Activated T-cell treated with anti-CD3 and anti-CD28 coated beads, Interleukin-2, amount 50 U/mL, for 1 hour (primary cell): ENCODE measurements at places on chromosomes 6 and 20.

- no peak for DNase-seq
Observed at GRCh38 chr6:43469947-43470346, 7.4 kb upstream of the TJAP1 start.

- DNase-seq, result no peak
Observed at GRCh38 chr6:167509853-167510220, 185.0 kb downstream of the TTLL2 start.

GRCh38 chr20:7736336-7736735, 203.9 kb downstream of the HAO1 start:
- DNase-seq, result no peak

GRCh38 chr6:5762561-5762968, 244.2 kb downstream of the NRN1 start:
- DNase-seq, result no peak

DNA sequence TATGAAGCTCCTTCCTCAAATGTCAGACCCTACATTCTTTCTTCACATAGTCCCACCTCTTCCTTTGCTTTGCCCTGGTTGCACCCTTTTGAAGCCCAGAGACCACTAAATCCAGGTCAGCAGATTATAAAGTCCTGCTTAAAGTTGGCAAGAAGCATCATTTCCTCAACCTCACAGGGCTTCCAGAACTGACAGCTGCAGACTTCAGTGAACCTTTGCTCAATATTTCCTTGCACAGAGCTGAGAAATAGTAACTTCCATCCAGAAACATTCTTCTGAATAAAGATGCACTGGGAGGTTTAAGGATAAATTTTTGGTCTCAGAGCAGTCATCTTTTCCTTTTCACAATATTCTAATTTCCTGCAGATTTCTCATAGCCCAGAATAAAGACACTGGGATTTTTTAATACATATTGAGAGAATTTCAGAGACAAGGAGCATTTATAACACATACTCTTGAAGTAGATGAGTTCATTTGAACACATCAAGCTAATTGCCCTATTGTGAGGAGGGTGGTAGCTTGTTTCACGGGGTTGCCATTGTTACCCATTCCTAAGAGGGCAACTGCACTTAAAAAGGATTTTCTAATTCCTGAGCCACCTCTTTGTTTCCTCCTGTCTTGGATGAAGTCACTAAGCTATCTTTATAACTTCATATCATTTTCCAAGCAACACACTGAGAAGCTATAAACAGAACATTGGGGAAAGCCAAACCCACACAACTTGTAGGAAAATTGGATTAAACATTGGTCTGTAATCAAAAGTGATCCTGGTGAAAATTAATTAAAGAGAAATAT, 150.2 kb upstream of the PLN start:
- no peak for DNase-seq

DNA sequence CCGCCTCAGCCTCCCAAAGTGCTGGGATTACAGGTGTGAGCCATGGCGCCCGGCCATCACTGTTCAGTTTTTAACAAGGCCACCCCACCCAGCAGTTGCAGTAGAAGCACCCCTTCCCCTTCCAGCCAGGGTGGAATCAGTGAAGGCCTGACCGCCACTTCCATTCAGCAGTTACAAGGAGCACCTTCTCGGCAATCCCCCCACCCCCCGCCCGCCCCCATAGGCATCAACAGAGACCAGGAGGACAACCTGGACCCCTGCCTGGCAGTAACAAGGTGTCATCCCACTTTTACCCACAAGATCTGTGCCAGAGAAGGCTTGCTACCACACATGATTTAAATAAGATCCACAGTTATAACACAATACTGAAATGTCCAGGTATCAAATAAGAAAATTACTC, 23.1 kb downstream of the NCR2 start:
- no peak for DNase-seq

- DNase-seq, result no peak
Observed at GRCh38 chr6:72553531-72554511, 68.0 kb upstream of the KCNQ5 start.

- no peak for DNase-seq
Observed at GRCh38 chr6:71879016-71879415, 7.3 kb upstream of the RIMS1 start.

- DNase-seq, result no peak
Observed at GRCh38 chr6:2412731-2413130, 167.3 kb upstream of the GMDS start.

DNA sequence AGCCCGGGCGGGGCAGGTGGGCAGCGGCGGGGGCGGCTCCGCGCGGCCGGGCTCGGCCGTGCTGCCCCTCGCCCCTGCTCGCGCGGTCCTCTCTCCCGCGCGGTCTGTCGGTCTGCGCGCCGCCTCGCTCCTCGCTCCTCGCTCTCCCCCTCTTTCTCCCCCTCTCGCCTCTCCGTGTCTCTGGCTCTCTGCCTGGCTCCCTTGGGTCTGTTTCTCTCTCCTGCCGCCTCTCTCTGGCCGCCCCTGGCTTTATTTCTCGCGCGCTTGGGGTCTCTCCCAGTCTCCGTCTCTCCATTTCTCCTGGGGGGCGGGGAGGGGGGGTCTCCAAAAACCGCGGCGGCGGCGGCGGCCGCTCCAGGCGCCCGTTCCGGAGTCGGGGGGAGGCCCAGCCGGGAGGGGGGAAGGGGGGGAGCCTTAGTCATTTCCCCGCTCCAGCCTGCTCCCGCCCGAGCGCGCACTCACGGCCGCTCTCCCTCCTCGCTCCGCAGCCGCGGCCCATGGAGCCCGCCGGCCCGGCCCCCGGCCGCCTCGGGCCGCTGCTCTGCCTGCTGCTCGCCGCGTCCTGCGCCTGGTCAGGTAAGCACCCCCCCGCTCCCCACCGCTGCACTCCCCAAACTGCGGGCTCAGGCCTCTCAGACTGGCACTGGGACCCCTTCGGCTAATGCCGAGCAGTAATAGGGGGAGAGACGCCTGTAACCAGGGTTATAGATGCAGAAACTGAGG, at the start of gene SIRPA:
Gene SIRPA, plus strand, starts transcription at position 457 of the 723 bp plus-strand sequence. Its CDS starts 41 bp downstream, at position 498.
- no peak for DNase-seq

GRCh38 chr6:158607411-158608170, 37.0 kb downstream of the DYNLT1 start:
- DNase-seq, result no peak

GRCh38 chr6:133768656-133769295, 120.1 kb upstream of the TCF21 start:
- DNase-seq, result no peak

- no peak for DNase-seq
Observed at GRCh38 chr20:32132911-32133549, 23.5 kb downstream of the TM9SF4 start.

GRCh38 chr6:67541586-67541985, 1093.5 kb upstream of the ADGRB3 start:
- no peak for DNase-seq

DNA sequence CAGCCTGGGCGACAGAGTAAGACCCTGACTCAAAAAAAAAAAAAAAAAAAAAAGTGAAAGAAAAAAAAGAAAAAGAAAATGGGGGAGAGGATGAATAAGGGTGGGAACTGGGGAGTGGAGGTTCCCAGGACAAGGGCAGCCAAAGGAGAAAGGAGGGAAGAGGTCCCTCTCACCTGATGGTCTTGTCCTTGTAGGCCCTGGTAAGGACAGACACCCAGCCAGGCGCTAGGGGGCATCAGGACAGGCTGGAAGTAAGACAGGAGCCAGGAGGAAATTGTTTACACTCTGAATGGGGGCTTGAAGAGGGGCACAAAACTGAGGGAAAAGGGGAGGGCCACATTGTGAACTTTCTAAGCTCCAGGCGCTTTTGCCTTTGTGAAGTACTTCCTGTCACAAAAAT, 2.3 kb upstream of the ALDH5A1 start:
- no peak for DNase-seq

DNA sequence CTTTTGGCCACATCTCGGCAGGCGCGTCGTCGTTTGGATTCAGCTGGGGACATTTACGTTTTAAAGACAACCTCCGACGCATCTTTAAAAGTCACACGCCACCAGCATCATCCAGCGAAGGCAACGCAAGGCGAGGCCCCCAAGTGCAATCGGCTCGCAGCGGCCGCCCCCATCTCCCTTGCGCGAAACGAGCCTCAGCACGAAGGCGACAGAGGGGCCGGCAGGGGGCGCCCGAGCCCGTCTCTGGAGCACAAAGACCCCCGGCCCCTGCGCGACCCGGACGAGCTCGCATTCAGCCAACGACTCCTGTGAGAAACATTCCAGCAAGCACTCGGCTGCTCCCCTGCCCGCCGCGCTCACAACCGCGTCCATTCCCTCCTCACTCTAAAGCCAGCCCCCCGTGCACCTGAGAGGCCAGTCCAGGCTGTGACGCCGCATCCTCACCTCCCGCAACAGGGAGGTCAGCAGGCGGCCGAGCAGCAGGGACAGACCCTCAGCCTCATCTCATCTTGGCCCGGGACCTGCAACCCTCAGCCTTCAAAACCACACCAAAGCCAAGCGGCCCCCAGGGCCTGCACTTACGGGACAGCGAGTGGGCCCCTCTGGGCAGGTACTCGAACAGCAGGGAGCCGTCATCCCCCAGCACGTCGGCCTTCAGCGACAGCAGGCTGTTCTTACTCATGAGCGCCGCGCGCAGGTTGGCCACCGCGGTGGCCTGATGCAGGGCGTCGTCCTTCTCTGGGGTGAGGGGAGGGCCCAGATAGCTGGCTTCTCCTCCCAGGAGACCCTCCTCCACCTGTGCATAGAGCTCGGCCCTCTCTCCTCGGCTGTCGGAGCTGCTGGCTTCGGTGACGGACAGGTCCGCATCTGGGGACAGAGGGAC, 35.8 kb downstream of the SLC2A4RG start:
- no peak for DNase-seq

DNA sequence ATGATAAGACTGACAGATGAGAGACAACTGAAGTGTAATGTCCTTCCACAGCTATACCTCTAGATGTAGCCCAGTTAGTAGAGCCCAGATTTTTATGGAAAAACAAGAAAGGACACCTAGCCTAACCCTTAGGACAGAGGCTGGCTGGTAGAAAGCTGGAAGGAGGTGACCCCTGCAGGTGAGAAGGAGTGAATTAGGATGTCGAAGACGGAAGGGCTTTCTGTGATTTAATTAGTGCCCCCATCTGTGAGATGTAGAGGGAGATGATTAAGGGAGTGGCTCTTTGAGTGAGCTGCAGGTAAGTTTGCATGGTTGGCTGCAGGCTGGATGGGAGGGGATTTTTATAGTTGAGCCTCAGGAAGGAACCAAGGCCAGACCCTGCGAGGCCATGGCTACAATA, 82.8 kb downstream of the GFRA4 start:
- no peak for DNase-seq

DNA sequence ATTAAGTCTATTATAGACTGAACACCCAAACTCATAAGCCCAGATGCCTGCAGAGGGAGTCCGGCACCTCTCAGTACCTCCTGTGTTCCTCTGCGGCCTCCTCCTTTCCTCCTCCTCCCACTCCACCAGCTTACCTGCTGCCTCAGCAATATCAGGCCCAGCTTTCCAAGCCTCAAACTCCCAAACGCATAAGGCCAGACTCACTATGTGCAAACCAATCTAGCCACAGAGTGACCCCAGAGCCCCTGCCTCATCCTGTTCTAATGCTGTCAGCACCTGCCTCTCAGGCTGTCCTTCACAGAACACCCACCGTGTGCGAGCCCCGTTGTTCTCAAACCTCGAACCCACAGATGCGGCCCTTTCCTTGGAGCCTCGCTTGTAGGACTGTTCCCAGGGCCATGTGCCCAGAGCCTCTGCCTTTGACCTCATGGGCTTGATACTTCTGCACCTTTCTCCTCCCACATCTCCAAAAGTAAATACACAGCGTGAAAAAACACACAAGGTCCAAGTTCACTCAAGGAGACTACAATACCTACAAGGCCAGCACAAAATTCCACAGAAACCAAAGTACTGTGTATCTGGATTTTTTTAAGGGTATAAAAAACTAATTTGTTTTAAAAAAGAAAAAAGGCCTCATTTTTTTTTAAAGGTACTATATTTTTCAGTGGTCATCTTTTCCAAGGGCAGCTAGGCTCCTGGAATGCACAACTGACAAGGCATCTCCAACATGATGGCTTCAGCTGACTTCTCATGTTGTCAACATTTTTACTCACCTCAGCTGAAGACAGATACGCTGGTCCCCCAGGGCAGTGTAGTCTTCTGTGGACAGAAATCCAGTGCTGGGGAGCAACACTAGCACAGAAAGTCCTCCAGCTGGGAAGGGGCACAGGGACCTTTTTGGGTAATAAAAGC, 52.3 kb downstream of the ABHD12 start:
- DNase-seq, result no peak

DNA sequence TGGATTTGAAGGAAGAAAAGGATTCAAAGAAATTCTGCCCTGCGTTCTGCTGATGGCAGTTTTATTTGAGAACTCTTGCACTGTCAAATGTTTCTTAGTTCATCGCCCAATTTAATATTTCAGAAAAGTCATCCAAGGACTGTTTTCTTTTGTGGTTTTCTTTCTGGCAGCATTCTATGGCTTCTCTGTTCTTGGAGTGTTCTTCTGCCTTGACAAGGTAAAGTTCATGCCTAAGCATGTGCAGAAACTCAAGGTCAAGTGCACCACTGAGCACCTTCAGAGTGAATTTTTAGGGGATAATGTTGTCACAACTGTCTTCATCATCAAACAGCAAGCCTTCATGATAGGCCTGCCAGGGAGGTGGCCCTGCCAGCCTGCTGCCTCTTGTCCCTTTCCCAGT, 225.6 kb downstream of the PLCB1 start:
- no peak for DNase-seq

DNA sequence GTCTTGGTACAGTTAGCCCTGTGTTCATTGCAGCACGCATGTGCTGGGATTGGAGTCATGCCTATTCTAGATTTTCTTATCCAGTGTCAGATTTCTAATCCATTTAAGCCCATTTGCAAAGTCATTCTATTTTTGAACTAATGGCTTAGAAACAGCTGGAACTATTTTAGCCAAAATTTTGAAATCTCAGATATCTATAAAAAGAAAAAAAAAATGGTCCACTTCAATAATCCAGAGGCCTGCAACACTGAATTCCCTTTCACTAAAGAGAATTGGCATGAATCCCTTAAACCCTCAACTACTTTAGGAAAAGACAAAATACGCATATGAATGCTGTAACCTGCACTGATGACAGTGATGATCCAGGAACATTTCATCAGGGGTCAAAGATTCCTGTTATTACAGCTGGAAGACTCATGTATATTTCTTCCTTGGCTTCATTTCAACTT, 1.5 kb downstream of the COL21A1 start:
- no peak for DNase-seq

DNA sequence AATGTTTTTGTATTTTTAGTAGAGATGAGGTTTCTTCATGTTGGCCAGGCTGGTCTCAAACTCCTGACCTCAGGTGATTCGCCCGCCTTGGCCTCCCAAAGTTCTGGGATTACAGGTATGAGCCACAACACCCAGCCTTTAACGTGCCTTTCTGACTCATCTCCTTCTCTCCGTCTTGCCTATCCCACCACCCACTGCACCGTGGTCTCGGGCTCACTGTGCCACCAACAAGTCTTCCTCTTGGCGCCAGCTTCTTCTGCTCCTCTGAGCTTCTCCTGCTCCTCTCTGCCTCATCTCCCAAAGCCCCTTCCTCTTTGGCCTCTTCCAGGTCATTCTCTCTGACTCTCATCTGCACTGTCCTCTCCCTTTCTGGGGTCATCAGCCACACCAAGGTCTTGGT, 41.0 kb downstream of the TMEM242 start:
- no peak for DNase-seq
